ENCODE measurements at places on chromosomes 16 and 17. TPM values are rescaled to one million over a fixed set of nuclear protein-coding genes. Genes with fewer than 3 reads are reported as not detected.

Gene TMC8
- total RNA-seq = 431 TPM

- no peaks in the 10 kb centered on the region for H3K36me3 ChIP-seq
- H3K27ac ChIP-seq = peak within 1 kb of the TSS; percentile 76
- peak; percentile 14 for DNase-seq
- H3K27me3 ChIP-seq = peaks cover 19% of the 10 kb centered on the region
Observed at GRCh38 chr17:7043497-7044198, at the start of gene SLC16A11. Gene SLC16A11 (minus strand): TSS chr17:7044092. CDS start chr17:7043513, 579 bp downstream.

- H3K4me3 ChIP-seq = no peak overlapping the region
- H3K27ac ChIP-seq = no peak overlapping the region
- DNase-seq = no peak
- no peaks in the 10 kb centered on the region for H3K27me3 ChIP-seq
- peaks cover 18% of the 10 kb centered on the region for H3K4me1 ChIP-seq
Observed at GRCh38 chr17:80625627-80626026, 81.0 kb downstream of the RPTOR start.

DNA sequence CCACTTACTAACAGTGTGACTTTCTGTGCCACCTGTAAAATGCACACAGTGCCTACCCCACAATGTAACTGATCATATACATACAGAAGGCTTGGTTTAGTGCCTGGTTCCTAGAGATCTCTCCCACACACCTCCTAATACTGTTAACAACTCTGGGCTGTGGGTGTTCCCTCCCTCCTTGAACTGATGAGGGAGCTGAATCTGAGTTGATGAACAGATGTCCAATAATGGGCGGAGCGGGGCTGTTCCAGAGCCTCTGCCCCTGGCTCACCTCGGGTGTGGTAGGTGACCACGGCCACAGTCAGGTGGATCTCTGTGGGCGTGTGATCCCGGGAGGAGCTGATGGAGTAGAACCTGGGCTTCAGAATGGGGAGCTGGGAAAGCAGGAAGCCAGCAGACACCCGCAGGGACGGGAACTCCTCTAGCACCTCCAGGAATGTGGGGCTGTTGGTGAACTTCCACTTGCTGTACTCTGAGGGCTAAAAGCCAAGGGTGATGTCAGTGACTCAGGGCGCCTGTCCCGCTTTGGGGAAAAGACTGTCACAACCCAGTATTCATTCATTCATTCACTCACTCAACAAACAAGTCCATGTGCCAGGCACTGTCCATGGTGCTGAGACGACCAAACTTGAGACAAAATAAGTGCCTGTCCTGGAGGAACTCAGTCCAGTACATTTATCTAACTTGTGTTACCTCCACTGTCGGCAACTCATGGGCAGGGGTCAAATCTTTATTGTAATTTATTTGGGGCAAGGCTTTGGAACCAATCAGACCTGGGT is 37.6 kb downstream of the NOS2 start:
- peaks cover 17% of the 10 kb centered on the region for H3K27me3 ChIP-seq
- no peaks in the 10 kb centered on the region for H3K4me1 ChIP-seq
- no peak overlapping the region for H3K4me3 ChIP-seq
- DNase-seq = no peak
- H3K36me3 ChIP-seq = no peaks in the 10 kb centered on the region
- no peak overlapping the region for H3K27ac ChIP-seq

Gene KCNG4
- not detected for total RNA-seq

Data from T-cell (primary cell).